Islet precursor cell (in vitro differentiated cells): ENCODE measurements at places on chromosomes 4 and X.

DNA sequence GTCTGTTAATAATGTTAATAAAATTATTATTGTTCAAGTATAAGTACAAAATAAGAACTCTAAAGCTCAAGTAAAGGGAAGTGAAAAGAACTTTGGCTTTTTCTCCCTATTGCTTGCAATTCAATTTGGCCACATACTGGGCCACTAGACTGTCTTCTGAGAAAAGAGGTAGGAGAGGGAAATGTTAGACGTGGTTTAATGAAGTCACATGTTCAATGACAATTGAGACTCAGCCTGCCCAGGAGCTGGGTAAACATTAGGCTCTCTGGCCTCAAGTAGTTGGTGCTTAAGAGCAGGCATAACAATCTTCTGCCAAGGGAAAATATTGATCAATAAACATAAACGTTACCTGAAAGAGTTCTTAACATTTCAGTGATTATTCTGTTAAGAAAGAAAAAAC is 15.1 kb upstream of the PRSS12 start:
- no peak for DNase-seq

DNA sequence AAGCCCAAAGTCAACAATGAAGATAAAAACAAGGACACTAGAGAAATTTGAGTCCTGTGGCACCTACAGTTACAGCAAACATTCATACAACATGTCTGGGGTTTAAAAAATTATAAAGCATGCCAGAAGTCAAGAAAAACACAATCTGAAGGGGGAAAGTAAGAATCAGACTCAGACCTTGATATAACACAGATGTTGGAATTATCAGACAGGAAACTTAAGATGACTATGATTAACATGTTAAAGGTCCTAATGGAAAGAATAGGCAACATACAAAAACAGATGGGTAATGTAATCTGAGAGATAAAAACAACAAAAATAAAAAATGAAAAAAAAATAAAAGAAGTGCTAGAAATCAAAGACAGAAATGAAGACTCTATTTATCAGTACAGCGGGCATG is 446.5 kb downstream of the SPRY1 start:
- no peak for DNase-seq

DNA sequence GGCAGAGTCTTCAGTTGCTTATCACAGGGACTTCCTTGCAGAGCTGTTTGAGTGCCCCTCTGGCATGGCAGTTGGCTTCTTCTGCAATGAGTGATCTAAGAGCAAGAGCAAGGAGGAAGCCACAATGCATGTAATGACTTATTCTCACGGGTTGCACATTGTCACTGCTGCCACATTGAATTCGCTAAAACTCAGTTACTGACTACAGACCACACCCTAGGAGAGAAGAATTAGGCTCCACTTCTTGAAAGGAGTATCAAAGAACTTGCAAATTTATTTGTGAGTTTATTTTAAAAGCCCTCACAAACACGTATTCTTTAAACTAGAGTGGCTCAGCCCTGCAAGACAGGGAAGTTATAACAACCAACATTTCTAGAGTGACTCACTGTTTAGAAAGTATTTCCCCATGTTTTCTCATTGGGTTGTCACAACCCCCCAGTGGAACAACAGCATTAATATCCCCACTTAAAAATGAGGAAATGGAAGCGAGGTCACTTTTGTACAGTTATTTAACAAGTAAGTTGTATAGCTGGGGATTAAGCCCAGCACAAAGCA is 32.4 kb upstream of the RBPJ start:
- DNase-seq, result no peak

GRCh38 chr4:182937268-182938204 is 20.4 kb upstream of the DCTD start:
- DNase-seq, result no peak

DNA sequence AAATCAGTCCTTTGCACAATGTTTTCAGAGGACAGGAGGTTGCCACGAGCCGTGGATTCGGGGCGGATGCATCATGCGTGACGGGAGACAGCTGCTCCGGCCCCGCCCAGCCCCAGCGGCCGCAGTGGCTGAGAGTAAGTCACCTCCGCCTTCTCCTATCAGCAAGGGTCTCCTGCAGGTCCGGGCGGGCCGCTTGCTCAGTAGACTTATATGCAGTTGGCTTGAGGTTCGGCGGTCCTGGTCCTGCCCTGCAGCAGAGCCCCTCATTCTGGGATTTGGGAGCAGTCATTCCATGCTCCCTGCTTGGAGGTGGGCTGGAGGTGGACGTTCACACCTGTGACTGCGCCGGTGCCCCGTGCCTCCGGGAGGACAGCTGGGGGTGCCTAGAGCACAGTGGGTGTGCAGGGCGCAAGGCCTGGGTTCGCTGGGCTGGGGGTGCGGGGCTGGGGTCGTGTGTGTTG is 86.3 kb upstream of the ADRA2C start:
- no peak for DNase-seq

DNA sequence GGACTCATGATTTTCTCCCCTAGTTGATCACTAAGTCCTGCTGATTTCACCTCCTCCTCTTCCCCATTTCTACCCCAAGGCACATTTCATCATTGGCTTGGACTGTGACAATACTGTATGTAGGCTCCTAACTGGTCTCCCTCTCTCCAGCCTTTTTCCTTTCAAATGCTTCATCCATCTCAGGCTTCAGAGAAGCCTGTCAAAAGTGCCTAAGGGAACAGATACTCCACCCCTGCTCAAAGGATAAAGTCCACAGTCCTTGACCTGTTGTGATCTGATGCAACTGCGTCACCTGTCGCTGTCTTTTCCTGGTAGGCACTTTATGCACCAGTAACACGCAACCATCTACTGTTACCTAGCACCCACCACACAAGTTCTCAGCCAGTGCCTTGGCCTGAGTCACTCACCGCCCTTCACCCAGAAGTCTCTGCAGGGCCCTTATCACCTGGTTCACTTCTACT is 12.8 kb downstream of the SCARB2 start:
- DNase-seq, result no peak

GRCh38 chr4:182969651-182970279 is 52.6 kb upstream of the DCTD start:
- DNase-seq, result no peak

DNA sequence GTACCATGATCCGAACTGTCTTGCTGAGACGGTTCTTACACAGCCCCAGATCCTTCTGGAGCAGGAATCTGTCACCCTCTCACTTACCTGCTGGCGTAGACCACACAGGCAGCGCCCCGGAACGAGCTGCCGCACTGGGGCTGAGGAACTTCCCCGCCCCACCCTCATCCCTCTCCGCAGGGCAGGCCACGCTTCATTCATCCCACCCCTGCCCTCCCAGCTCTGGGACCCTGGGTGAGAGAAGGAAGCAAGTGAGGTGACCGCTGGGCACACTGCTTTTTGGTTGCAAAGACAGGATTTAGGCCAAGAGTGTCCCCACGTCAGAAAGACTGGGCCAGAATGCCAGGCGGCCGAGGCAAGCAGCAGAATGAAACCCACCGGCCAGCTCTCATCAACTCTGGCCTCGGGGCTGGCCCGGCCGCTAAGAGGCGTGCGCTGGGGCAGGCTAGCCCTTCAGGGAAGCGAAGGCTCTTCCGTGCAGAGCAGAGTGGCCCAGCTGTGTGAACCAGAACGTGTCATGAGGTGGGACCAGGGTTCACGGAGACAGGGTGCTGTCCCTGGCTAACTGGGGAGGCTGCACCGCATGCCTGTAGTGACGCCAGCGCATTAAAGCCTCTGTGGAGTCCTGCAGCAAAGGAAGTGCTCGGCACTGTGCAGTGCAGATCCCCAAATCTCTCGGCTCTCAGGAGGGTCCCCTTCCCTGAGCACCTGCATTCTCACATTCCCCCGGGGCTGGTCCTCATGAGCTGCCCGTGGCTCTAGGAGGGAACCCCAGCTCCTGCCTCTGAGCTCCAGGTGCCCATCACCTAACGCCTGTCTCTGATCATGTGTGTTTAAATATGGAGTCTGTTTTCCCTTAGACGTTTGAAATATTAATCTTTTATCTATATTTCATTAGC is 6.4 kb downstream of the LRPAP1 start:
- no peak for DNase-seq

- no peak for DNase-seq
These were observed 448.5 kb upstream of the RPS6KA3 start for GRCh38 chrX:20715176-20715575.

- DNase-seq, result no peak
These were observed 17.7 kb downstream of the OTUD5 start for GRCh38 chrX:48939524-48940228.

GRCh38 chr4:159197260-159197884 is 94.5 kb downstream of the RAPGEF2 start:
- no peak for DNase-seq

DNA sequence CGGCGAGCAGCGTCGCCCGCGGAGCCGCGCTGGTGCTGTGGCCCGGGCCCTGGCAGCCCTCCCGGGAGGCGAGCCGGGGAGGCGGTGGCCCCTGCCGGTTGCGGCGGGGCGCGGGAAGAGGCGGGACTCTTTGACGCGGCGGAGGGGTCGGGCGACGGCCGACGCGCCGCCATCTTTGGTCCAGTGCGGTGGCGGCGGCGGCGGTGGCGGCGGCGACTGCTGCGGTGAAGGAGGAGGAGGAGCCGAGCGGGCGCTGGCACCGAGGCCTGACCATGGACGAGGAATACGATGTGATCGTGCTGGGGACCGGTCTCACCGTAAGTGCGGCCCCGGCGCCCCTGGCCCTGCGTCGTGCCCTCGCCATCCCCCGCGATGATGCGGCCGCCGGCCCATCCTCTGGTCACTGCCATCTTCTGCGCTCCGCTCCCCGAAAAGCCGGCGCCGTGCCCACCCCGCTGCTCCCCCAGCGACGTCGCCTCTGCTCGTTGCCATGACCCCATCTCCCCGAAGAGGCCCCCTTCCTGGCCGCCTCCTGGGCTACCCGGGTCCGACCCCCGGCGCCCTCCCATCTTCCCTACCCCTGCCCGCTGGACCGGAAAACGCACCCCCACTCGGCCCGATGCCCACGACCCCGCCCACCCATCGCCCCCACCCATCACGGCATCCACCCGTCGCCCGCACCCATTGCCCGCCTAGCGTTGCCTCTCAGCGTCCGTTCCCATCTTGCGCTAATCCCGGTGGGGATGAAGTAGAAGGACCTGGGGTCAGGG is at the start of gene GDI1:
Gene GDI1 (plus strand): TSS at position 172 of the 770 bp plus-strand sequence. CDS start 101 bp downstream, at position 273.
- no peak for DNase-seq
